ENCODE measurements at places on chromosomes 11 and 22. TPM values are rescaled to one million over a fixed set of nuclear protein-coding genes. Genes with fewer than 3 reads are reported as not detected.

DNA sequence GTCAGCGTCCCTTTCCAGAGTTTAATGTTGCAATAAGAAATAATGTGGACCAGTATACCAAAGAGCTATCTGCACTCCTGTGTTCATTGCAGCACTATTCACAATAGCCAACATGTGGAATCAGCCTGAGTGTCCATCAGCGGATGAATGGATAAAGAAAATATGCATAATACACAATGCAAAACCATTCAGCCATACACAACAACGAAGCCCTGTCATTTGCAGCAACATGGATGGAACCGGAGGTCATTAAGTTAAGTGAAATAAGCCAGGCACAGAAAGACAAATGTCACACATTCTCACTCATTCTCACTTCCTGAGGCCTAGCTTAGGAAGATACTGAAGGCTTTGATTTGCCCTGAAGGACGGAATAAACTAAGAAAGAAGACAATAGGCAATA is 22.1 kb downstream of the SLC5A4 start:
- DNase-seq, result no peak

DNA sequence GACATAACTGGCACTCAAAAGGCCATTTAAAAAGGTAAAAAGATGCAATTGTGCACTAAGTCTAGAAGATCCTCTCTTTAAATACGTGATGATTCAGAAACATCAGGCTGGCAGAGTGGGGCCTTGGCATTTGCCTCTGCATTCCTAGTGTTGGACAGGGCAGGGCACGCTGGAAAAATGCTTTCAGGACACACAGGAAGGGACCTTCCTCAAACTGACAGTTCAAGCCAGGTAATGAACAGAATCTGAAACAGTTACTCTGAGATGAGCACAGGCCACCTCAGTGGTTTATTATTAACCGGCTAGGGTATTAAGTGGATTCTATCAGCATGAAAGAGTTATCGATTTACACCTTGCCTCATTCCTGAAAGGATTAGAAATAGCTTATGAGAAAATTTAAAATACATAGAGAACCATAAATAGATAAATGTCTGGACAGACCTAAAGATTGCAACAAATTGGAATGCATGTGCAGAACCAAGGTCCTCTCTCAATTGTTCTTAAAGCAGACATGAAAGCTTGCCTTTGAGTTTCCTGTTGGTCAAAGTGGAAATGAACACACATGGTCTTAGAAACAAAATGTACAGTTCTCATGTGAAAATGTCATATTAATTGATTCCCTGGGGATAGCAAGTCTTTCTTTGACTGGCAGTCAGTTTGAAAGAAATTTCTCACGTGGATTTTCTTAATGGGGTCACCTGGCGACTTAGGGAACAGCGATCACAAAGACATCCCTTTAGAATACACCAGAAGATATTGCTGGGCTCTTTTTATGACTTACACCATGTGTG is 21.5 kb upstream of the CSNK2A3 start:
- DNase-seq, result no peak

- no peak for DNase-seq
These were observed 44.0 kb downstream of the MPPED1 start for GRCh38 chr22:43455846-43456245.

DNA sequence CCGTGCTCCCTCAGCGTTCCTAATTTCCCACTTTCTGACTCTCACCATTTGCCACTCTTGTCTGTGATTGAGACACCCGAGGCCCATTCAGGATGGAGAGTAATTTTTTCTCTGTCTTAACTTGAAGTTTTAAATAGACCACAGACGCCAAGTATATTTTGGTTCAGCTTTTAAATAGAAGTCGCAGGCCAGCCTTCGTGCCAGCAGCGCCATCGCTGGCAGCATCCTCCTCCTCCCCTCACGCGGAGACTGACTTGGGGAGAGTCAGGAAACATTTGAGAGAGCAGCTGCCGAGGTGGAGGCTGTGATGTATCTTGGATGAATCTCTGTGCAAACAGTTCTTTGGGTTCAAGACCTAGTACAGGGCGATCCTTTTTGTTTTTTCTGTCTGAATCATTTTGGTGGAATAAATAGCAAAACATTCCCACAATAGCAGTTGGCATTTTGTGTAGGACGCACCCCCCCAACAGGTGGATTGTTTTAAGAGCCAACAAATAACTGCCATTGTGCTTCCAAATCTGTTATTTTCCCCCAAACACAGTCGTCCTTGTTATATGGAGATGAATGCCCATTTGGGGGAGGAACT is 889 bp upstream of the DMC1 start:
- DNase-seq, result peak; percentile 16

DNA sequence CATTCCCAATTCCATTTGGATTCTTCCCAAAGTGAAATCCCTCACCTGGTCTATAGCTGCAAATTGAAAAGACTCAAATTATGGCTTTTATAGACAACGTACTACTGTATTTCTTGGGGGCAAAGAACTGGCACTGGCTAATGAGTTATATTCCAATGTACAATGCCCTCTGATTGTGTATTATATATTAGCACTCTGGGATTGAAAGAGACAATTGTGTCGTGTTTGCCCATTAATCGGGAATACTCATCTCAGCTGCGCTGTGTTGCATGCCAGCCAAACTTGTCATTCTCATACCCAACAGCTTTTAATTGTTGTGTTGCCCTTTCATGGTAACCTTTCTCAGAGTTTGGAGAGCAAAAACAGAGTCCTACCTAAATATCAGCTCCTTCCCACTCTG is 55.0 kb upstream of the ZBTB44 start:
- DNase-seq, result no peak

GRCh38 chr11:70127653-70128434 is 49.7 kb downstream of the ANO1 start:
- no peak for DNase-seq

GRCh38 chr11:70481625-70482528 is 83.5 kb downstream of the CTTN start:
- DNase-seq, result no peak

DNA sequence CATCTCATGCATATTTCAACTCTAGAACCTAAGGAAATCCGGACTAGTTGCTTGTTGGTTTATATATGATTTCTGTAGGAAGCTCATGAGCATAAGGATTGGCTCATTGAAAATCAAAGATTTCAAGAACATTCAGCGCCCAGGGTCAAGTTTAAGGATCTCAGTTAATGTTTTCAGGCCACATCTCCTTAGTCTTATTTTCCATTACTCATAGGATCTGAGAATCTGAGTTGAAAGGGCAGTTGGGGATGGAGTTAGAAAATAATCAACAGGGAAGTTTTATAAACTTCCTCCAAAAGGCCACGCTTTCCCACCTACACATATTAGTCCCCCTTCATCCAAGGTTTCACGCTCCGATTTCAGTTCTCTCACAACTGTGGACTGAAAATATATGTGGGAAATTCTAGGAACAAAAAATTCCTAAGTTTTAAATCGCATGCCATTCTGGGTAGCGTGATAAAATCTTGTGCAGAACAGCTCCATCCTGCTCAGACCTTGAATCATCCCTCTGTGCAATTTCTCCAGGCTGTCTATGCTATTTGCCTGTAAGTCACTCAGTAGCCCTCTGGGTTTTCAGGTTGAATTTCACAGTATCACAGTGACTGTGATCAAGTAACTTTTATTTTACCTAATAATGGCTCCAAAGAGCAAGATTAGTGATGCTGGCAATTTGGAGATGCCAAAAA is 160.2 kb downstream of the KIRREL3 start:
- DNase-seq, result no peak

GRCh38 chr11:12470236-12470635 is 92.9 kb downstream of the PARVA start:
- DNase-seq, result no peak

DNA sequence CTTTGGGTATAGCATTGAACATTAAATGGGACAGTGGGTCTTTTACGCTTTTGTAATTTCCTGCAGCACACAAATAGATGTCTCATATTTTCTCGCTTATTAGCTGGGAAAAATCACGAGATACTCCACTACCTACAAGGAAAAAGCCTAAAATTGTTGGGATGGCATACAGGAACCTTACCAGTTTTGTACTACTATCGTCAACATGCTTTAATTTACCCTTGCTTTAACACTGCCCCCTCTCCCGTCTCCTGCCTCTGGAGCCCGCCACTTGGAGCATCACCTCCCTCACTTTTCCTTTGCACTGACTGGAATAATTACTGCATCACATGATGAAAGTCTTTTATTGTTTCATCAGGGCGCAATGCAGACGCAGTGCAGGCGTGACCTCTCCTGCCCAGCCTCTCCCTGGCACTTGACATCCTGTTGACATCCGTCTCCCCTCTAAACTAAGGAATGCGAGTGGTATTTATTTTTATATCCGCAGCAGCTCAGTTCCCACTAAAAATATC is 1.0 kb upstream of the FNBP4 start:
- no peak for DNase-seq

- DNase-seq, result peak; percentile 66
These were observed 25.5 kb upstream of the GRK2 start for GRCh38 chr11:67240576-67241389.

DNA sequence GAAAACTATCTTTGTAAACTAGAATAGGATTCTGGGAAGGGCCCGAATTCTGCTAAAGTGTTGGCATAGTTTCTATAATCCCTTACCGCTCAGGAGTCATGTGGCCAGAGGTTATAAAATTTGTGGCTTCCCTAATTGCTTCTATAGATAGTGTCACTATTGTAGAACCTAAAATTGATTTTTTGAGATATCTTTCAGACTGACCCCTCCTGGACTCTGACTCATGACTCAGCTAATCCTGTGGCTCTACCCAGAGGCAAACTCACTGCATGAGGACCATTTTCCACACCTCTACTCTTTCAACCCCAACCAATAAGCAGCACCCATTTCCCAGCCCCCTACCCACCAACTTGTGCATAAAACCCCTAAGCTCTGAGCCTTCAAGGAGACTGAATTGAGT is 61.8 kb upstream of the PRSS23 start:
- DNase-seq, result no peak

GRCh38 chr11:65069217-65069616 is 10.9 kb upstream of the NAALADL1 start:
- no peak for DNase-seq

DNA sequence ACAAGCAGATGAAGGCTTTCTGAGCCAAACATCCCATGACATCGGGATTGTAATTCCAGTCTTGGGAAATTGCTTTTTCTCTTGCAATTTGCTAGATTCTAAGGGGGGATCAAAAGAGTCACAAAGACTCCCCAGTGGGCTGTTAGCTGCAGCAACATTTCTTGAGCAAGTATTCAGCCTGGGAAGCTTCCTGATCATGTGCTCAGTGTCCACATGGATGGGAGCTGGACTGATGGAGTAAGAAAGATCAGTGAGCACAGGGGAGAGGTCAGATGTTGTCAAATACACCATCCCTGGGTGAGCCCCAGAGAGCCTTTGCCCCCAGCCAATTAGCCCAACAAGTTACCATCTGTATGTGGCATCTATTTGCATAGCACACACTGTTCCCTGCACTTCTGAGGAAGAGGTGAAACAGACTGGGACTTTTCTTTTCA is 10.2 kb upstream of the GRK3 start:
- no peak for DNase-seq

DNA sequence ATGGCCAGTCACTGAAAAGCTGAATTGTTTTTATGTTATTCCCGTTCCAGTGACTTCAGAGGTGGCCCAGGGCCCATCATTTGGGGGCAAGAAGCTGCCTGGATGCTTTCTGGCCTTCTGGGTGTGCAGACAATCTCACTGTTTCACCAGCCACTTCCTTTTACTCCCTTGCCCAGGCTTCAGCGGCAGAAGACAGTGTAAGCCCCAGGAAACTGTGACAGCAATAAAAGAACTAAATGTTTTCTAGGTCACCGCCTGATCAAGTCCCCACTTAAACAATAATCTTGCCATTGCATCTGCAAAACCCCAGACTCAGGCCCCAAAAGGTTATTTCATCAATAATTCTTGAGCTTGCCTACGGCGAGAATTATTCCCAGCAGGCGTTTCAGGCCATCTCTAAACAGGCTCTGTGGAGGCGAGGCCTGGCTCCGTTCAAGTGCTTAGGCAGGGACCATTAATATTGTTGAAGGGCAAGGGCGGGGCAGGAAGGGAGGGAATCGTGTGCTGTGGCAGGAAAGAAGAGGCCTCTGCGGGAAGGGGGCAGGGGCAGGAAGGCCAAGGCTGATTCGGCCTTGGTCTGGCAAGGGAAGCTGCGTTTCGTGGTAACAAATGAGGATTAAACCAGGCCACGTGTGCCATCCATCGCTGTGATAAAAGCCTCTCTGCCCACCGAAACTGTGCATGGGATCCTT is 252.3 kb downstream of the KIRREL3 start:
- no peak for DNase-seq

DNA sequence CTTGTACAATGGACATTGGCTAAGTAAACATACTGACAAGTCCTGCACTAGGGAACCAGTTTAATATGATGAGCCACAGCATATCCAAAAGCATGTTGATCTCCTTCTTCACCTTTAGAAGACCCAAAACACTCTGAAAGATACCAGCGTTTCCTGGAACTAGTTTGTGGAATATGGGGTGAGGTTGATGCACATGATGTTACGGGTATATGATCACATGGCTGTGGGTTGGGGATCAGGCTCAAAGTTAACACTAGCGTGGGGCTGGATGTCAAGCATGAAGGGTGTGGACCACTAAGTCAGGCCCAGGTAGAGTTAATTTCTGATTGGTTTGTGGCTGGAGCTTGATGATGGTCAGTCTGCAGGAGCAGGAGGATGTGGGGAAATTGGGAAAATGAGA is 9.0 kb downstream of the IGLL5 start:
- no peak for DNase-seq

DNA sequence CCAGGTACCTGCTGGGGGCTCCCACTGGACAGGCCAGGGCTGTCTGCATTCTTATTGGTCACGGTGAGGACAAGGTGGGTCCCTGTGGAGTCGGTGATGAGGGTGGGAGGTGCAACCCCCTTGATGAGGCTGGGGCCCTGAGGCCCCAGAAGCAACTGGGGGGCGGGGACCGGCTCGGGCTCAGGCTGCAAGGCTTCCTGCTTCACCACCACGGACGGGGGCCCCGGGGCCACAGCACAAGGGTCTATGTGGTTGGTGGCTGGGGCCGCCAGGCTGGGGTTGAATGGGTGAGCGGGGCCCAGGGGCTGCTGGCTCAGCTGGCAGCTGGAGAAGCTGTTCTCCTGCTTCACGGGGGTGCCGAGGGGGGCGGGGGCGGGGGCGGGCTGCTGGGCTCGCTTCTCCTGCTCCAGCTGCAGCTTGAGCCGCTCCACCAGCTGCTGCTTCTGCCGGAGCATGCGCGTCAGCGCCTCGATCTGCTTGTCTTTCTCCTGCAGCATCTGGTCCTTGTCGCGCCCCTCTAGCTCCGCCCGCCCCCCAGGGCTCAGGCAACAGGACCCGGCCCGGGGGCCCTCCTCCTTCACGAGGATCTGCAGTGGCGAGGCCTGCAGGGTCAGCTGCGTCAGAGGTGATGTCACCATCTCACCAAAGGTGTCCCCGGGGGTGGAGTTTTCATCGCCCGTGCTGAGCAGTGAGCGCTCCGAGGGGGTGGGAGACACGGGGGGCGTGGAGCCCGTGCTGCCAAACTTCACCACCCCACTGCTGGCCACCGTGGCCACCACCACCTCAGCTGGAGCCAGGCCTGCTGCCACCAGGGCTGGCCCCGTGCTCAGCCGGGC is 48.2 kb downstream of the SGSM3 start:
- DNase-seq, result no peak

The RFPL3 gene
- not detected for total RNA-seq

The CASP1 gene
- total RNA-seq, result 13.7 TPM

The RTN4RL2 gene
- total RNA-seq, result 0.33 TPM

The NXF1 gene
- 138 TPM for total RNA-seq
